ENCODE measurements at places on chromosomes 12 and 14.

DNA sequence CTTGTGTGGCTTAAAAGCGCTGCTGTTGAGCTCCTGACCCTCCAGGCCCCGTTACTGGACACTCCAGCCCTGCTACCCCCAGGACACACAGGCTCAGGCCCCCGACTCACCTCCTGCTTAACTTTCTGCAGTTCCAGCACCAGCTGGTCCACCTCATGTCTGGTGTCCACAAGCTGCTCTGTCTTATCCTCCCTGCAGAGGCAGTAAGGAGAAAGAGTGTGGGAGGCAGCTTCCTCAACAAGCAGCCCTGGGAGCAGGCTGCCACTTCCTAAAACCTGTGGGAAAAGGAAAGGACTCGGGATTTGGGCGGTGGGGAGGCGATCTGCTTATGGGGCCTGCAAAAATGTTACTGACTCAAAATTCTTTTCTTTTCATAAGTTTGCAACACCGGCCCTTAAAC, 79.2 kb downstream of the CCDC88C start:
- no peak for DNase-seq

DNA sequence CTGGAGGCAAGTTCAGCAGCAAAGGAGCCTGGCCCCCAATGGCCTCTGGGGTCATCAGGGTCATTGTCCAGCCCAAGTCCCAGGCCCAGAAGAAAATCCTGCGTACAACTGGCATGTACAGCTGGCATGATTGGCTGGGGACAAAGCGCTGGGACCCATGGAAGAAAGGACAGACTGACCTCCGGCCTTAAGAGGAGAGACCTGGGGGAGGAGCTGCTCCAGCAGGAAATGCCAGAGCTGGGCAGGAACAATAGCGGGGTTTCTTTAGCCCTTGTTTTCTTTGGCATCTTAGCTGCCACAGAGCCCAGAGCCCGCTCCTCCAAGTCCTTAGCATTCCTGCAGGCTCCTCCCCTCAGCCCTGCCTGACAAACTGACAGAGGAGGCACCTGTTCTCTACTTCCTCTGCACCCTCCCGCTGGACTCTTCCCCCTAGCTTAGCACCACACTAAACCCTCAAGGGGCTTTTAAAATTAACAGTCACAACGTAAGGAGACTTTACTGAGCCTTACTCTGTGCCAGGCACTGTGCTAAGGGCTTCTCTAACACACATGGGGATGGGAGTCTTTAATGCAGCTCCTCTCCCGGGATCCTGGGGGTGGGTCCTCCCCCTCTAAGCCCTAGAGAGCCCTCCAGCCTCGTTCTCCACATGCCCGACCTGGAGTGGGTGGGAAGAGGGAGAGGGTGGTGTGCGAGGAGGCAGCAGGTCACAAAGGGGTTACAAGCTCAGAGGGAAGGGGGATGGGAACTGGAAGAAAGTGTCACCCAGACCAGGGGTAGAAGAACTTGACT, 1.8 kb upstream of the AQP5 start:
- DNase-seq = no peak

GRCh38 chr14:66468778-66469367, 17.3 kb upstream of the CCDC196 start:
- DNase-seq = no peak

DNA sequence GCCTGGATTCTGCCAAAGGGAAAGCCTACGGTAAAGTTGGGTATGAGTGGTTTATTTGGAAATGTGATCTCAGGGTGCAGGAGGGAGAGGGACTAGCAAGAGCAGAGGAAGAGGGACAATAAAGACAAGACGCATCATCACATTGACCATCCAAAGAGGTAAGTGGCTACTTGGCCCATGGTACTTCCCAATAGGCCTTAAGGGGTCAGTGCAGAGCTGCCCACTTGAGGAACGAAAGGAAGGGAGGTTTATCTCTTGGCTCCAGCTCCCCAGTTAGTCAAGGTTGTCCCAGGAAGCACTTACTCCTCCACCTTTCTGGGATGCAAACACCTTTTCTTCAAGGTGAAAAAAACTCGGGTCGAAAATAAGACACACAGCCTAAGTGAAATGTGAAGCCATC, 323.9 kb downstream of the TMEM132D start:
- DNase-seq = no peak

- no peak for DNase-seq
Observed at GRCh38 chr14:75905147-75905904, 76.5 kb downstream of the TGFB3 start.

- no peak for DNase-seq
Observed at GRCh38 chr12:87317302-87317701, 711.9 kb downstream of the C12orf50 start.

GRCh38 chr12:128803788-128804187, 20.0 kb downstream of the SLC15A4 start:
- DNase-seq = no peak

GRCh38 chr14:103104654-103105452, 10.3 kb downstream of the EXOC3L4 start:
- peak; percentile 43 for DNase-seq

- no peak for DNase-seq
Observed at GRCh38 chr14:75254381-75254822, 24.2 kb upstream of the FOS start.

All from stimulated activated CD4-positive, alpha-beta T cell treated with anti-CD3 and anti-CD28 coated beads, Interleukin-12 subunit alpha, Interleukin-12 subunit beta, amount 100 ng/mL, for 24 hours (primary cell).